ENCODE measurements at places on chromosomes 3 and 15. TPM values are rescaled to one million over a fixed set of nuclear protein-coding genes. Genes with fewer than 3 reads are reported as not detected.

GRCh38 chr3:158508481-158508880 is 62.5 kb upstream of the MLF1 start:
- DNase-seq = no peak

DNA sequence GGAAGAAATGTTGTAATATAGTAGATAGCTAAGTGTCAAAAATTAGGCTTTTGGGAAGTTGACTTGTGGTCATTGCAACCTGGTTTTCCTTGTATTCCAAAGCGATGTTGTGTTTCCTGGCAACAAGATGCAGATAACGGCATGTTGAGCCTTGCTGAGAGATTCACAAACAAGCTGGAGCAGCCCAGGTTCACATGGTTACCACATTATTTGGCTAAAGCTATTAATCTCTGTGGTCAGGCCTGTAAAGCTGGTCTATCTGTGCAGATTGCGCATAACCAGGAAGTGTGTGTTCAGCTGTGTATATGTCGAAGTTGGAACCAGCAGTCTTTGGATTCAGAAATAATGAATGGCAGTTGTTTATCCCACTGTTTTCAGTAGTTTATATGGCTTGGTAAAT is 6.6 kb downstream of the TIPARP start:
- no peak for DNase-seq

GRCh38 chr3:36812240-36812639 is 47.9 kb upstream of the DCLK3 start:
- DNase-seq = no peak

- no peak for DNase-seq
Observed at GRCh38 chr3:167054926-167055325, 325.2 kb downstream of the ZBBX start.

DNA sequence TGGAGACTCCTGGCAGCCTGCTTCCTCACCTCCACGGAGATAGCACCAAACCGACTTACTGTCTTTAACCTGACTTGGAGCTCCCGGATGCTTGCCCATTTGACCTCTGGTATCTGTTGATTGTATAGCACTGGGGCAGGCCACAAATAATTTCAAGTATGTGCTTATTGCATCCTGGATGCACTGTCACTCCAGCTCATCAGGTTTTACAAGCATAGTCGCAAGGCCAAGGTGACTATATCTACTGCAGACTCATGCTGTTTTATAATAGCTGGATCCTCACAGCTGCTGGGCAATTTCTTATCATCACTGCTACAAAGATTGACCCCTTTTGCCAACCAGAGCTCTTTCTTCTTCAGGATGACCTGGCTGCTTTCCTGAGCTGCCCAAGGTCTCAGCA is 45.6 kb downstream of the PEX5L start:
- no peak for DNase-seq

DNA sequence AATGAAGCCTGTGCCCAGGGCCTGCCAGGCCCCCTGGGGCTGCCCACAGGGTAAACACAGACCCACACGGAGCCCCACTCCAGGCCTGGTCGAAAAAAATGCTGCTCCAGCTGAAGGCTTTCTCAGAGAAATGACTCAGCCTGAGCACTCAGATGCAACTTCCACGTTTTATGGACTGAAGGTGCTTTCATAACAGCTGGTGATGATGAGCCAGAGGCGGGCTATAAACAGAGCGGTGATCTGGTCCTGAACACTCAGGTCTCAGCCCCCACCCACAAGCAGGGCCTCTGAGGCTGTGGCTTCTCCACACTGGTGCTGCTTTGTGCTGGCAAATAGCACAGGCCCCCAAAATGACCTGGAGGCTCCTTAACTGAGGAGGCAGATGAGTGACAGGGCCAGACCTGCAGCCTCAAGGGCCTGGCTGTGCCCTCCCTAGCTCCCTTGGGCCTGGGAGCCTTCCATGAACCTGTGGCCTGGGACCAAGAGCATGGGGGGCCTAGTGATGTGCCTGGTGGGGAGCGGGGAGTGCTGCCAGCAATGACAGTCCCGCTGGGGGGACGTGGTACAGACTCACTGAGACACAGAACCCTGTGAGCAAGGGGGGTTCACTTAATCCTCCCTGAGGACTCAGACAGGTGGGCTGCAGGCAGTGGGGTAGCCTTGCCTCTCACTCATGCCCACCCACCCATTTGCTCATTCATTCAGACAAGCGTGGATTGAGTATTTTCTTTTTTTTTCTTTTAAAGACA is 23.0 kb upstream of the FURIN start:
- no peak for DNase-seq

- DNase-seq = peak; percentile 46
Observed at GRCh38 chr15:28456476-28457395, 76.0 kb downstream of the GOLGA8G start.

GRCh38 chr3:142574665-142575064 is 3.9 kb downstream of the ATR start:
- DNase-seq = no peak

DNA sequence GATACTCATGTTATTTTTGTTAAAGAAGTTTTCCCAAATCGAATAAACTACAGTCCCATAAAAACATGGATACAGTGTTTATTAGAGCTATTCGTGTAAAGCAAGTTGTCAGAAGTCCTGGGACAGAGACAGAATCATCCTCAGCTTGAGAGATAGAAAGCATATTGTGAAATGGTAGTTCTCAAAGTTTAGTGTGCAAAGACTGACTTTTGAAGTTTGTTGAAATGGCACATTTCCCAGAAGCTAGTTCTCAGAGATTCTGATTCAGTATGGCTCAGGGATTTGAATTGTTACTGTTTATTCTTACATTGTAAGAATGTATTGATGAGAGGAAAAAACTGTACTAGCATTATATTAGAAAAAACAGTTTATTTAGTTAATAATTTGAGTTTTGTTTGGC is 22.1 kb downstream of the GABRR3 start:
- DNase-seq = no peak

ZNF609 gene
- 80.5 TPM for total RNA-seq

PLSCR2 gene
- not detected for total RNA-seq

ABCF3 gene
- 87.9 TPM for total RNA-seq

EFL1 gene
- 17.2 TPM for total RNA-seq
